ENCODE measurements at places on chromosomes 3 and 15. TPM values are rescaled to one million over a fixed set of nuclear protein-coding genes. Genes with fewer than 3 reads are reported as not detected.

LYZL4 gene
- 4.3 TPM for total RNA-seq

SI gene
- total RNA-seq = not detected

GPR176 gene
- total RNA-seq = 5.6 TPM

TNNC1 gene
- 1,875 TPM for total RNA-seq

SCN11A gene
- 0.28 TPM for total RNA-seq

C2CD4B gene
- 0.15 TPM for total RNA-seq

CFAP91 gene
- total RNA-seq = 0.53 TPM

ZNF774 gene
- 1.7 TPM for total RNA-seq

PLSCR5 gene
- total RNA-seq = 3.0 TPM

ESYT3 gene
- 6.3 TPM for total RNA-seq

DNA sequence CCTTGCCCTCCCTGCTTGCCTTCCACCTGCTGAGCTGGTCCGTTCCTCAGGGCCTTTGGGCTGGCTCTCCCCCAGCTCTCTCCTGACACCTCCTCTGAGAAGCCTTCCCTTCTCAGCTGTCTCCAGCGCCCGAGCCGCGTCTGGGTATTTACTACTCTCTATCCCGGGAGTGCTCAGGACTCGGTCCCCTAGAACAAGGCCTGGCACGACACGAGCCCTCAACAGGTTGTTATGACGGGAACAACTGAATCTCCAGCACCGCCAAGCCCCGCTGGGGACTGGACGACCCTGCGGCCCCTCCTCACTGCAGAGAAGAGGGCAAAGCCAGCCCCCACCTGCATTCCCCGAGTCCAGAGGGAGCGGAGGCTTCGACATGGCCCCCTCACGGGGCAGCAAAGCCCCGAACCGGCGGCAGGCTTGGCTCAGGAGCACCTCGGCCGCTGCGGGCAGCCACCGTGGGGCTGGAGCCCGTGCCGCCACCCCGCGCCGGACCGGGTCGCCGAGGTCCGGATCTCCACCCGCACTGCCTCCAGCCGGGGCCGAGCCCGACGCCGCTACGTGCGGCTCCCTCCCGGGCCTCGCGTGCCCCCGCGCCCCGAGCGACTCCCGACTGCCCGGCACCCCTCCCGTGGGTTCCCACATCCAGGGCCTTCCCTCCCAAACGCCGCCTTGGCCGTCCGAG lies 792 bp downstream of the TPRA1 start:
- H3K27me3 ChIP-seq = no peaks in the 10 kb centered on the region
- peak; percentile 28 for DNase-seq
- H3K4me1 ChIP-seq = peaks cover 12% of the 10 kb centered on the region
- no peaks in the 10 kb centered on the region for H3K36me3 ChIP-seq
- peak overlapping the region; percentile 97 for H3K27ac ChIP-seq

DNA sequence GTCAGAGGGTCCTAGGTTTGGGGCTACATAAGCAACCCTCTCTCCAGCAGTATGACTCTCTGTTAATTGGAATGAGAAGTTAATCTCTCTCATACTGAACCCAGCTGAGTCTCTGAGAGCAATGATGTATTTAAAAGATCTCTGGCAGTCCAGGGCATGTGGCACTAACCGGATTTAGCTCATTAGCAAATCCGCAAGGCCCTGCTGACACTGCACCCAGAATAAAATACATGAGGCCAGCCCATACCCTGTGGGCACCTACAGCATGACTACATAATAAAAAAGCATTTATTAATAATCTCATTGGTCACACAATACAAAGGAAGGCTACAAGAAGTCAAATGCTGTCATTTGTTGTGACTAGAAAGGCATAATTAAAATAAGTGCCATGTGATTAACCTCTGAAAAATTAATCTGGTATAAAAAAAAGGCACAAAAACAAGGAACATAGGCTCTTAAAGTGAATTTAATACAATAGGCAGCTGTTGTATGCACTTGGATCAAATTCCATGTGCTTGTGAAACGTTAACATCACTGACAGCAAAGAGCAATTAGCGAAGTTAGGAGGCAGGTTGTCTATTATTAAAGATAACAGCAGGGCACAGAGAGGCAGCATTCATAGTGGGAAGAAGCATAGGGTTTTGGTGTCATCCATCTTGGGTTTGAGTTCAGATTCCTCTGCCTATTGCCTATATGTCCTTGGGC lies 381.2 kb downstream of the WDR72 start:
- no peaks in the 10 kb centered on the region for H3K4me1 ChIP-seq
- H3K27me3 ChIP-seq = no peaks in the 10 kb centered on the region
- H3K36me3 ChIP-seq = no peaks in the 10 kb centered on the region
- DNase-seq = no peak

DNA sequence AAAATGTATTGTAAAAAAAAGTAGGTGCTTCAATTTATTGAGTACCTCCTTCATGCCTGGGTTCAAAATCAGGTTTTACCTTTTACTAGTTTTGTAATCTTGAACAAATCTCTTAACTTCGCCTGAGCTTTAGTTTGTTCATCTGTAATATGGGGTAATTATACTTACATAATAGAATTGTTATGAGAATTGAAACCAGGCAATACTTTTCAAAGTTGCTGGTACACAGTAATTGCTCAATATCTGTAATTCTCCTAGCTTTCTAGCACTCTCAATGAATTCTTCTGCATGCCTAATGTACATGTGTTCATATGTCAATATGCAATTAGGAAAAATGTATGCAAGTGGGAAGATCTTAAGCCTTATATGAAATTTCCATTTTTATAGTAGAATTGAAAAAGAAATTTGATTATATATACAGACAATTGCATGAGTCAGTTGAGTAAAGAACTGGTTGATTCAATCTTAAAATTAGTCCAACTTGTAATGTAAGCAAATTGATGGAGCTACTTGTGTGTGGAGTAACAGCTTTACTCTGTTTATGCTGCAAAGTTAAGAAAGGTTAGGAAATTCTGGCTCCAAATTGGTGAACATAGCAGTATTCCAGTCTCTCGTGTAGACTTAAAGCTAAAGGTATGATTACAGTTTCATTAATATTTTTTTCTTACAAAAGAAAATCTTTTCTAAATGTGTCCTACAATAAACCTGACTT lies 4.1 kb downstream of the TNFSF10 start:
- H3K4me3 ChIP-seq = no peak overlapping the region
- H3K27me3 ChIP-seq = no peaks in the 10 kb centered on the region
- no peak for DNase-seq
- no peaks in the 10 kb centered on the region for H3K4me1 ChIP-seq
- H3K27ac ChIP-seq = no peak overlapping the region

DNA sequence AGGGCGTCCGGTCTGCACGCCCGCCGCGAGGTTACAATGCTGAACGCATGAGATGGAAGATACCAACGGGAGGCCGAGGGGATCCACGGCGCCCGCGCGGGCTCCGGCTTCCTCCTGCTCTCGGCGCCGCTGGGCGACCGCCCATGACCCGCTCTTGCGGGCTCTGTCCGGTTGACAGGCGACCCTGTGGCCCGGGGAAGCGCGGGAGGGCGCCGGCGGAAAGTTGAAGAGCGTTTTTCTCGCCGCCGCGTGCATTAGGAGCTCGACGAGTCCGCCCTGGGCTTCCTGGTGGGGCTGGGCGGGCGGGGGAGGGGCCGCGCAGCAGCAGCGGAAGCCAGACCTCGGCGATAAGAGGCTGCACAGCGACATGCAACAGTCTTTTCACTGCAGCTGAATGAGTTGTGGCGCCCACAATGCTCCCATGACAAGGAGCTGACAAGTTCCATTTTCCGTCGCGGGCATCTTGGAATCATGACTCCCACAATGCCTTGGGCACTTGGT lies at the start of gene MBNL1:
MBNL1 (plus strand) TSS at position 375 of the 501 bp plus-strand sequence. CDS start 31,265 bp downstream, outside the sequence.
- peaks cover 36% of the 10 kb centered on the region for H3K27me3 ChIP-seq
- H3K27ac ChIP-seq = peak within 1 kb of the TSS; percentile 96
- peaks cover 14% of the 10 kb centered on the region for H3K4me1 ChIP-seq
- peak within 1 kb of the TSS; percentile 79 for H3K4me3 ChIP-seq
- DNase-seq = peak; percentile 82

DNA sequence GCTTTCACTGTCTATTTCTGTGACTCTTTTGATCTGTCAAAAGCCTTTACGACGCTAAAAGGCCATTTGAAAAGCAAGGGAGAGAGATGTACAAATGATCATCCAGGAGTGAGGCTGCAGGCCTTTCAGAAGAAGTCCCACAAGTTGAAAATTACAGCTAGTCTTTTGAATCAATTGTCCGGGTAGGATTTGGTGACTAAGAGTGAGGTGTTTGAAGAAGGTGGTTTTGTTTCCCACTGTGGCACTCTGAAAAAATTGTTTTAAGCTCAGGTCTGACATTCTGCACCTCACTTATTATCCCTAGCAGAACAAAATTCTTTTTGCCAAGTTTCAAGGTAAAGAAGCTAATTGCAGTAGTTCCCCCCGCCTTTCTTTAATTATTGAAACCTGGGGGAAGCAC lies 50.8 kb upstream of the TMEM108 start:
- H3K27ac ChIP-seq = no peak overlapping the region
- H3K36me3 ChIP-seq = no peaks in the 10 kb centered on the region
- no peak overlapping the region for H3K4me3 ChIP-seq
- H3K27me3 ChIP-seq = no peaks in the 10 kb centered on the region
- no peaks in the 10 kb centered on the region for H3K4me1 ChIP-seq
- DNase-seq = no peak

DNA sequence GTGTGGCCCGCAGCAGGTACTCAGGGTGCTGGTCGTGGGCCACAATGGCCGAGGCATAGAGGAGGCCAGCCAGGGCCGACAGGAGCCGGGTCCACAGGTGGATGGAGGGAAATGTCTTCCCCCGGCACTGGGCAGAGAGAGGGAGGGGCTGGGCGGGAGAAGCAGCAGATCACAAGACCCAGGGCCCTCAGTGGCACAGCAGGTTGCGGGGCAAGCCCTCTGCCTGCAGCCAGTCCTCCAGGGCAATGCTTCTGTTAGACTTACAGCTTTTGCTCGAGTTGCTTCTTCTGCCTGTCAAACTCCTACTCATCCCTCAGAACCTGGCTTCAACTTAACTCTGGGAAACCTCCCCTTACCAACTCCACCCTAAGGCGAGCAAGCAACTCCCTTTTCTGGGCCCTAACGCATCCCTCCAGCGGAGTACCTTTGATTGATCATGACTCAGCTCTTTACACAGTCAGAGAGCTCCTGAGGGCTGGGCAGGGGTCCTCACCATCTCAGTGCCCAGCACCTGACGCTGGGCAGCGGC lies 16.0 kb downstream of the TMEM44 start:
- no peak overlapping the region for H3K4me3 ChIP-seq
- H3K4me1 ChIP-seq = no peaks in the 10 kb centered on the region
- H3K36me3 ChIP-seq = no peaks in the 10 kb centered on the region
- no peak overlapping the region for H3K27ac ChIP-seq
- no peaks in the 10 kb centered on the region for H3K27me3 ChIP-seq

DNA sequence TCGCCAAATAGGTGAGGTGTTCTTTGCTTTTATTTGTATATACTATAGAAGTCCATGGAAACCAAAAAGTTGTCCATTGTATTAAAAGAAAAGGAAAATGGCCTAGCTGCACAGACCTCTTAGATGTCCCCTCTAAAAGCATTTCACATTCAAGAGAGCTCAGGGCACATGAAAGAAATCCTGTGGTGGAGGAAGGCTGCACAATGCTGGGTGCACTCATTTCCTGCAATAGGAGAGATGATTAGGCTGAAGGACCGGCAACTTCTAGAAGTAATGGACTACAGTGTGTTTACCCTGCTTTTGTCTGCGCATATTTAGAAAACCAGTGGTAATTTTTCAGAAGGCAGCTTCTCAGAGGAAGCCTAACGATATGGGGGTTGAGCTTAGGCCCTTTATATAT lies 25.4 kb downstream of the PPM1L start:
- no peak overlapping the region for H3K4me3 ChIP-seq
- no peaks in the 10 kb centered on the region for H3K27me3 ChIP-seq
- peaks cover 9% of the 10 kb centered on the region for H3K4me1 ChIP-seq
- no peak for DNase-seq
- no peaks in the 10 kb centered on the region for H3K36me3 ChIP-seq
- H3K27ac ChIP-seq = peak overlapping the region; percentile 7

GRCh38 chr3:69122403-69122802 lies at the start of gene LMOD3:
LMOD3 (minus strand) TSS chr3:69122595; CDS start chr3:69122386, 209 bp downstream.
- peaks cover 14% of the 10 kb centered on the region for H3K4me1 ChIP-seq
- H3K27me3 ChIP-seq = no peaks in the 10 kb centered on the region
- DNase-seq = no peak
- no peak within 1 kb of the TSS for H3K27ac ChIP-seq
- no peak within 1 kb of the TSS for H3K4me3 ChIP-seq
- H3K36me3 ChIP-seq = no peaks in the 10 kb centered on the region

DNA sequence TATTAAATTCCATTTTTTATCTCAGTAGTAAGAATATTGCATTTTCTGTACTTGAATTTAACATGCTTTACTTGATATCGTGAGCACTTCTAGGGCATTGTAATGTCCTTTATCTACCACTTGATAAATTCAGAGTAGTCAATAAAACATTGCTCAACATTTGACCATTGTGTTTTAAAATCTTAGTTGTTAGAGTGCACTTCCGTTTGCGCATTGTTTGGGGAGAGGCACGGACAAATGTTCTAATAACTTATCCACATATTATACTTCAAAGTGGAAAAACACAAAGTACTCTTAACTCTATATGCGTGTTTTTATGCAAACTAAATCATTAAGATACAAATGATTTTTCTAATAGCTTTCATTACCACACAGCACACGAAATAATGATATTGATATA lies 419 bp downstream of the FAM227B start:
- H3K4me1 ChIP-seq = peaks cover 10% of the 10 kb centered on the region
- H3K4me3 ChIP-seq = peak overlapping the region; percentile 64
- peak overlapping the region; percentile 79 for H3K27ac ChIP-seq
- no peak for DNase-seq

GRCh38 chr3:105304487-105304886 lies 62.2 kb upstream of the ALCAM start:
- no peak overlapping the region for H3K27ac ChIP-seq
- no peaks in the 10 kb centered on the region for H3K36me3 ChIP-seq
- no peaks in the 10 kb centered on the region for H3K4me1 ChIP-seq
- no peaks in the 10 kb centered on the region for H3K27me3 ChIP-seq
- no peak overlapping the region for H3K4me3 ChIP-seq
- DNase-seq = no peak

DNA sequence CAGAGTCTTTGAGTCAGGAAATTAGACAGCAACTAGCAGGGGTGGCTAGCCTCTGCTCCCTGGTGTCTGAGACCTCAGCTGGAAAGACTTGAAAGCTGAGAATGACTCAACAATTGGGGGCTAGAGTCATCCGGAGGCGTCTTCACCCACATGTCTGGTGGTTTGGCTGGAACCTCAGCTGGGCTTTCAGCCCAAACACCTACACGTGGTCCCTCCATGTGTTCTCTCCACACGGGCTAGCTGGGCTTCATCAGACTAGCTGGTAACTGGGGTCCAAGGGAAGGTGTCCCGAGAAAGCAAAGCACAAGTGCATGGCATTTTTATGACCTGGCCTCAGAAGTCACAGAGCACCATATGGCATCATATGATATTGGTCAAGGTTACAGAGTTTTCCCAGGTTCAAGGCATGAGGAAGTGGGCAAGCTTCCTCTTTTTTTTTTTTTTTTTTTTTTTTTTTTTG lies 19.9 kb upstream of the ABHD2 start:
- DNase-seq = no peak
- no peaks in the 10 kb centered on the region for H3K4me1 ChIP-seq
- no peaks in the 10 kb centered on the region for H3K27me3 ChIP-seq
- no peaks in the 10 kb centered on the region for H3K36me3 ChIP-seq
- no peak overlapping the region for H3K27ac ChIP-seq

GRCh38 chr3:52056521-52056967 lies at the start of gene DUSP7:
DUSP7 (minus strand) TSS chr3:52056571; CDS start chr3:52056366, 205 bp downstream.
- H3K27ac ChIP-seq = peak within 1 kb of the TSS; percentile 77
- DNase-seq = peak; percentile 88
- peak within 1 kb of the TSS; percentile 78 for H3K4me3 ChIP-seq
- H3K36me3 ChIP-seq = peaks cover 3% of the 10 kb centered on the region
- H3K4me1 ChIP-seq = peaks cover 16% of the 10 kb centered on the region

- no peaks in the 10 kb centered on the region for H3K4me1 ChIP-seq
- no peak overlapping the region for H3K27ac ChIP-seq
- H3K27me3 ChIP-seq = peaks cover 21% of the 10 kb centered on the region
Measured at GRCh38 chr3:135128818-135129217, 333.8 kb downstream of the EPHB1 start.
